ENCODE measurements at places on chromosomes 13 and 19. TPM values are rescaled to one million over a fixed set of nuclear protein-coding genes. Genes with fewer than 3 reads are reported as not detected.

ATP4B gene
- total RNA-seq = not detected

ANKLE1 gene
- total RNA-seq = 0.46 TPM

PTH2 gene
- not detected for total RNA-seq

CGB2 gene
- total RNA-seq = 0.33 TPM

ZNF570 gene
- 3.5 TPM for total RNA-seq

SIGLEC14 gene
- 0.08 TPM for total RNA-seq

TMEM255B gene
- 0.90 TPM for total RNA-seq

Measured in A549 treated with dexamethasone at 1 μM for 4 hours (cell line).